ENCODE measurements at places on chromosomes 5 and 9.

DNA sequence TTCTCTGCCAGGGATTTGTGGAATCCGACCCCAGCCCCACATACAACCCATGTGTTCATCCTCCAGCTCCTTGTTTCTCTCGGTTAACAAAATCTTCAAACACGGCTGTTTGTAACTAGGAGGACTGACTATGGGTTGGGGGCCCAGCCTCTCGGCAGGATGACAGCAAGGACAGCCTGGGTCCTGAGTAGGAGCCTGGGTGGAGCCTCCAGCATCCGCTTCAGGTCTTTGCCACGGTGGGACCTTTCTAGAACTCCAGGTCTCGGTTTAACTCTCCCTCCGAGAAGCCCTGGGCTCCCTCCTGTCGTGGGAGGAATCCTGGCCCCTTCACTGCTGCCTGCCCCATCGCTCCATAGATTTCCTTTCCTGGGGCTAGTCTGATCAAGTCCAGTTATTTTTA is 248.5 kb downstream of the PBX3 start:
- no peak for DNase-seq

DNA sequence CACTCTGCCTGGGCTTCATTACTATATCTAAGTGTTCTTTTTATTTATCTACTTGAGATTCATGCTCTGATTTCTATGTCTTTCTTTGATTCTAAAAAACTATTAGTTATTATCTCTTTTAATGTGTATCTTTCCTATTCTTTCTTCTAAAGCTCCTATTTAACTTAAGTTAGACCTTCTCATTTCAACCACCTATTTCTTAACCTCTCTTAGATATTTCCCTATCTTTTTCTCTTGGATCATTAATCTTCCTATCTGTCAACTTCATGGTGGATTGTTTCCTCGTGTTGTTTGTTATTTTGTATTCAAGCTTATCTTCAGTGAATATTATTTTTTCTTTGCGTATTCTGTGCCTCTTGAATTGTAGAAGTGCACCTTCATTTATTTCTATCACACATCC is 202.1 kb downstream of the ADAMTS6 start:
- DNase-seq: no peak

DNA sequence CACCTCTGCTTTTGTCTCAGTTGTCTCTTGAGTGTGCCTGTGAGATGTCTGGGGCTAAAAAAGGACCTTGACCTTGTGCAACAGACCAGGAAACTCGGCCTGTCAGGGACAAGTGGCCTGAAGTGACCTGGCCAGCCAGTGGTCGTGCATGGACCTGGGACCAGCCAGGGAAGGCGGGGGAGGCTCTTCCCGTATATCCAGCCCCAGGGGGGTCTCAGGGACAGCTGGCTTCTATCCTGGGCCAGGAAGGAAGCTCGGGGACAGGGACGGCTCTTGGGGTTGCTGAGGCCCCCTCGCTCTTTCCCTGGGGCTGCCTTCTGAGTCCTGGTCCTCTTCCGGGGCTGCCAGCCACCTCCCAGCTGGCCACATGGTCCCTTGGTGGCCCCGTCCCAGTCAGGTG is 3.2 kb upstream of the ADAMTSL2 start:
- DNase-seq: no peak

- no peak for DNase-seq
Measured at GRCh38 chr9:35828716-35829083, at the start of gene FAM221B. Gene FAM221B, minus strand, starts transcription at chr9:35828732. Its CDS starts 2,571 bp downstream, at chr9:35826161.
